Regular cardiac myocyte (primary cell): ENCODE measurements at places on chromosomes 6 and 20. TPM values are rescaled to one million over a fixed set of nuclear protein-coding genes. Genes with fewer than 3 reads are reported as not detected.

The OOEP gene
- not detected in 2 replicates for total RNA-seq

The CD2AP gene
- total RNA-seq, result 23.0 and 27.6 TPM in 2 replicates

The TMEM200A gene
- total RNA-seq, result 124 and 232 TPM in 2 replicates

The C6orf163 gene
- 0.77 and 2.0 TPM in 2 replicates for total RNA-seq

The MATN4 gene
- 0.19 TPM in 1 of 2 replicates, not detected in the other for total RNA-seq

The SRSF12 gene
- under 0.01 and 0.28 TPM in 2 replicates for total RNA-seq

The CPNE5 gene
- total RNA-seq, result under 0.01 TPM in 1 of 2 replicates, not detected in the other

The MDN1 gene
- 21.4 and 24.7 TPM in 2 replicates for total RNA-seq

The TRIM10 gene
- total RNA-seq, result under 0.01 TPM in 1 of 2 replicates, not detected in the other

The BPI gene
- total RNA-seq, result 0.28 TPM in 1 of 2 replicates, not detected in the other

The BMP5 gene
- 0.38 and 1.1 TPM in 2 replicates for total RNA-seq

The BTBD9 gene
- 8.8 and 18.3 TPM in 2 replicates for total RNA-seq

The PEX3 gene
- 20.9 and 22.2 TPM in 2 replicates for total RNA-seq

The SSTR4 gene
- not detected in 2 replicates for total RNA-seq

The ABHD16B gene
- total RNA-seq, result not detected in 2 replicates

The PRICKLE4 gene
- total RNA-seq, result 0.19 and 0.56 TPM in 2 replicates

The APOBEC2 gene
- total RNA-seq, result not detected in 2 replicates

The ID4 gene
- 14.1 and 27.0 TPM in 2 replicates for total RNA-seq

The POU5F1 gene
- total RNA-seq, result 0.38 and 3.4 TPM in 2 replicates

The SYNDIG1 gene
- 0.58 and 1.4 TPM in 2 replicates for total RNA-seq

The SLC18B1 gene
- total RNA-seq, result 4.6 and 6.8 TPM in 2 replicates

The MTRF1L gene
- total RNA-seq, result 19.7 and 20.0 TPM in 2 replicates

The LY6G6C gene
- total RNA-seq, result under 0.01 TPM in 1 of 2 replicates, not detected in the other

The AIF1 gene
- not detected in 2 replicates for total RNA-seq

The ECT2L gene
- under 0.01 TPM in 1 of 2 replicates, not detected in the other for total RNA-seq

The CD24 gene
- 12.3 and 16.6 TPM in 2 replicates for total RNA-seq

The GHRH gene
- not detected in 2 replicates for total RNA-seq

The PTGIS gene
- total RNA-seq, result 39.9 and 191 TPM in 2 replicates

The IL17F gene
- total RNA-seq, result not detected in 2 replicates

The NRSN1 gene
- total RNA-seq, result not detected in 2 replicates

The IPCEF1 gene
- total RNA-seq, result under 0.01 TPM in 1 of 2 replicates, not detected in the other

The TINAG gene
- total RNA-seq, result not detected in 2 replicates

The TPBG gene
- 61.9 and 79.2 TPM in 2 replicates for total RNA-seq

The SALL4 gene
- total RNA-seq, result under 0.01 and 0.28 TPM in 2 replicates

The IMPG1 gene
- not detected in 2 replicates for total RNA-seq

The PLCB4 gene
- total RNA-seq, result 7.1 and 7.3 TPM in 2 replicates

The SLC12A5 gene
- total RNA-seq, result 0.85 TPM in 1 of 2 replicates, not detected in the other

The OLIG3 gene
- not detected in 2 replicates for total RNA-seq
